ENCODE measurements at places on chromosomes 3 and 15.

DNA sequence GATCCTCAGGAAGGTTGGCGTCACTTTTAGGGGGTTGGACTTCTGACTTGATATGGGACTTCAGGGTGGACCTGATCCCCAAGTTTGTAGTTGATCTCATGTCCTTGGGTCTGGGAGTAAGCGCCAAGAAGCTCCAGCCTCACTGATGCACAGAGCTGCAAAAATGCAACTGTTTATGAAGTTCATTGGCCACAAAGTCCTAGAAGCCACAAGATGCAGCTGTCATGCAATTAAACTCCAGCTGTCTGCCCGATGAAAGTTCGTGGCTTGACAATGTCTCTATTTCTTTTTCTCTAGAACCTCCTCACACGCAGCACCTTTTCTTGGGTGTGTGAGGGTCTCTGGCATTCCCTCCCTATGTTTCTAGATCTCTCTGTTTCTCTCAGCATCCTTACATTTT lies 9.2 kb upstream of the ACAN start:
- no peak for DNase-seq

DNA sequence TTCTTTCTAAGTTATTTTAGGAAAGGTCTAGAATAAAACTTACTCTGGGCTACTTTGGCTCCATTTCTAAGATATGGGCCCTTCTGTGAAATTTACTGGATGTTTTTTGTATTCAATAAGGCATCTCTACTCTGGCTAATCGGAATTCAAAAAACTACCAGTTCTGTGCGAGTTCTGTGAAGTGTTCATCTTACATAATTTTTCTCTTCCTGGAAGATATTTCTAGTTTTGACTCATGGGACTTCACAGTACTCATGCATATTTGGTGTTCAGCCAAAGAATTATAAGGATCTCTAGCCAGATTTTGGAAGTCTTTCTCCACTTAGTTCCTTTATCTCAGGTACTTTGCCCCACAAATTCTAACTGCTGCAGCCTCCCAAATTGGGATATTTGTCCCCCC lies 46.4 kb upstream of the MBNL1 start:
- no peak for DNase-seq

GRCh38 chr3:169034401-169034800 lies 629.1 kb downstream of the MECOM start:
- DNase-seq: no peak

DNA sequence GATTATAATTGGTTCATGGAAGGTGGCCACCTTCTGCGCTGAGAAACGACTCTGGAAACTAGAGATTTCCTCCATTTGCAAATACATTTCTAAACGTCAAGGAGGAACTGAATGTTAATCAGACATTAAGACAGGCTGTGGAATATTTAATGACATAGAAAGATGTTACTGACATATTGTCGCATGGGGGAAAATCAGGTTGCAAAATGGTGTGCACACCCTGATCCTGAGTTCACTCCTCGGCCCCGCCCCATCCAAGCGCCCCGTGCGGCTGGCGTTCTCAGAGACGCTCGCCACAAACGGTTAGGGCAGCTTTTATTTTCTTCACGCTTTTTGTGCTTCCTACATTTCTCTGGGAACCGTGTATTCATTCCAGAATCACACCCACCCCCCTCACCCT lies 10.7 kb downstream of the H1-8 start:
- DNase-seq: no peak

DNA sequence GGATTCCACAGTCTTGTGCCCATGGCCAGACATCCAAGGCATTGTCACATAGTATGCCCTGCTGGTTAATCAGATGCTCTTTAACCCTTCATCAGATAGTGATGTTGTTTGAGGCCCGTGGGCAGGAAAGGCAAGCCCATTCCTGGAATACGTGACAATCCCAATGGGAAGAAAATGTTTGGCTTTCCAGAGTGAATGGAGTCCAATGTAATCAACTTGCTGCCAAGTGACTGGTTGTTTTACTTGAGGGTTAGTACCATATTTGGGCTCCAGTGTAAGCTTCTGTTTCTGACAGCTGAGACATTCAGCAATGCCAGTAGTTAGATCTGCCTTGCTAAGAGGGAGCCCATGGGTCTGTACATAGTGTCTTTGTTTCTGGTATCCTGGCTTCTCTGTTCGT lies 31.3 kb downstream of the RPL39L start:
- no peak for DNase-seq

GRCh38 chr3:49469037-49469935 lies 781 bp upstream of the DAG1 start:
- peak; percentile 61 for DNase-seq

DNA sequence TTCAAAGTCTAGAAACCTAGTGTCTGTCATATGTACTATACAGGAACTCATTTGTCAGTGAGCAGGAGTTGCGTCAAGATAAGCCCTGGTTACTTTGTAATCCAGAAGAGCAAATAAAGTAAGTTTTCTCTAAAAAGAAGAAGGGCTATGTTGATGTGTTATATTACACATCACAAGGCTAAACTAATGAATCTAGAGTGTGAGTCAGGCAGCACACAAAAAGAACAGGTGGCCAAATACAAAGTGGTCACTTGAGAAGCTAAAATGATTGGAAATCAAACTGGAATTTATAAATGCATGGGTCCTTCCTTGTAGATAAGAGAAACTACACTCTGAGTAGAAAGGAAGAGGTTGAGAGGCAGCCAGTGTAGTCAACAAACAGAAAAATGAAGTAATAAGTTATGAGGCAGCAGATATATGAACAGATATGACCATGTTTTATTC lies 771.6 kb downstream of the DIPK2A start:
- DNase-seq: peak; percentile 25

DNA sequence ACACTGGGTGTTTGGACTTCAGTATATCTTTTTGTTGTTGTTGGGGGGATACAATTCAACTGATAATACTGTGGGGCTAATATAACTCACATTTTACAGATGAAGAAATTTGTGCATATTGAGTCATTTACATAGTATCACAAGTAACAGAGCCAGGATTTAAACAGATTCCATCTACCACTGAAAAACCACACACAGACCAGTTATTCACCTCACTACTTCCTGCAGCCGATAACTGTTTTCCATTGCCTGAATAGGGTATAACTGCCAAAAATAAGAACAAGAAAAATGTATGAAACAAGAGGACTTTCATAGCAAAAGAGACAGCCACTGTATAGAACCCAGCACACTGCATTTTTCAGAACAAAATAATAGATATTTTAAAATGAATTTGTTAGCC lies 215.8 kb upstream of the CNTN6 start:
- DNase-seq: no peak

DNA sequence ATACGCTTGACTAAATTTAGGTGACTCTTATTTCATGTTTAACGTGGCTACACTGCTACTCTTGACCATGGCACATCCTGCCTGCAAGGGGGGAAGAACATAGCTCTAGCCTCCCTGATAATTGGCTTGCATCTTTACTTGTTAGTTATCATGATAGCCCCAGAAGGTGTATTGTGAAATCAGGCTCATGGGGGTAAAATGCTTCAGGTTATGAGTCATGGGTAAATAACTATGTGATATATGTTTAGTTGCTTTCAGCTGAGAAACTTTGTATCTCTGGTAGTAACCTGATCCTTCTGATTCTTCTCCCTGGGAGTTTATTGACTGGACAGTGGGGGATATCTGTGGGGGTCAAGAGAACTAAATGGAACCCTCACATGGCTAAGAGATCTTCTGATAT lies 660.8 kb upstream of the UBE2E2 start:
- DNase-seq: no peak

- DNase-seq: no peak
Measured at GRCh38 chr3:131807822-131808221, 227.0 kb downstream of the CPNE4 start.

DNA sequence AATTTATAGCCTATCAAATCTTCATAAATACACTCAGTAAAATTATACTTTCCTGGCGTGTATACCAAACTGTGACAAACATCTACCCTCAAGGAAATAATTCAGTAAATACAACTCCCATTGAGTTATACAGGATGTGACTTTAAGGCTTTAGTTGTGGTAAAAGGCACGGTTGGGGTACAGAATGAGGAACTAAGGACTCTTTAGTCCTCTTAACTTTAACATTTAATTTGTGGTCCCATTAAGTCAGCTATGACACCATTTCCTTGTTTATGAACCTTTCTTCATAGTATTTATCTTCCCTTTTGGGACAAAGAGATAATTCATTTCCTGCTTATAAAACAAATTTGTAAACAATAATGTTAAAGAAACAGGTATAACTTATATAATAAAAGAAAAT lies 30.2 kb downstream of the IFT80 start:
- no peak for DNase-seq

- no peak for DNase-seq
Measured at GRCh38 chr15:29522373-29523276, 253.0 kb upstream of the NSMCE3 start.

DNA sequence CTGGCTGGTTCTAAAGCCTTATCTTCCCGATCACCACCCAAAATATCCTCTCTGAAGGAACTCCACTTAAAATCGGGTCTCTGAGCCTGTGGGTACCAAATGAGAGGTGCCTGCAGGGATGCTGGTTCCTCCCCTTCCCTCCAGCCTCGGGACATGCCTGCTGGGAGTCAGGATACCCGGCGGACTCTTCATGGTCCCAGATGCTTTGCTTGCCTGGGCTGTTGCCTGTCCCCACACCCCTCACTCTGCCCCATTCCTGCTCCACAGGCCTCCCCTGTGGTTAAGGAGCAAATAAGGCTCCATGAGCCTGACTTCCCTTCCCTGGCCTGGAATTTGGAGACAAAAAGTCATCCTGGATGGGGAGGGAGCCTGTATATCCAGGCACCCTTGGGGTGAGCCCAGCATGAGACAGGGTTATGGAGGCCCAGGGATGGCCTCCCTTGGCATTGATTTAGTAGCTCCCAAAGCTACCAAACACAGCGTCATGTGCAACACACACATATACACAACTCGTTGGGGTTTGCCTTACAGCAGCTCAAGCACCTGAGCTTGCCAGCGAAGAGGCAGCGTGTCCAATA lies 12.3 kb upstream of the CORO2B start:
- no peak for DNase-seq

DNA sequence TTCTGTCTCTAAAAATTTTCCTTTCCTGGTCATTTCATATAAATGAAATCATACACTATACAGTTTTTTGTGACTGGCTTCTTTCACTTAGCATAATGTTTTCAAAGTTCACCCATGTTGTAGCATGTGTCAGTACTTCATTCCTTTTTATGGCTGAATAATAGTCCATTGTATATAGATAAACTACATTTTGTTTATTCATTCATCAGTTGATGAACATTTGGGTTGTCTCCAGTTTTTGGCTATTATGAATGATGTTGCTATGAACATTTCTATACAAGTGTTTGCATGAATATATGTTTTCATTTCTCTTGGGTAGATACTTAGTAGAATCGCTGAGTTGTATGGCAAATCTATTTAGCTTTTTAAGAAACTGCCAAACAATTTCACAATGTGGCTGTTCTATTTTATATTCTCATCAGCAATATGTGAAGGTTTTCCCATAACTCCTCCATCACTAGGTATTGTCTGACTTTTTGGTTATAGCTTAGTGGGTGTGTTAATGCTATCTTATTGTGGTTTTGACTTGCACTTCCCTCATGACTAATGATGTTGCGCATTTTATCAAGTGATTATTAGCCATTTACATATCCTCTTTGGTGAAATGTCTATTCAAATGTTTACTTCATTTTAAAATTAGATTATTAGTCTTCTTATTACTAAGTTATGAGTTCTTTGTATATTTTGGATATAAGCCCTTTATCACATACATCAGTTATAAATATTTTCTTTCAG lies 21.7 kb upstream of the AP4E1 start:
- DNase-seq: no peak

- peak; percentile 19 for DNase-seq
Measured at GRCh38 chr3:45994419-45995235, 997 bp downstream of the FYCO1 start.

All from NCI-H146 (cell line).